ENCODE measurements at places on chromosomes 2 and 18. TPM values are rescaled to one million over a fixed set of nuclear protein-coding genes. Genes with fewer than 3 reads are reported as not detected.

SEMA4F gene
- polyA plus RNA-seq, result 10.3 TPM

KCNS3 gene
- polyA plus RNA-seq, result not detected

TDRD15 gene
- 0.12 TPM for polyA plus RNA-seq

TCF23 gene
- 1.4 TPM for polyA plus RNA-seq

RNF152 gene
- 0.08 TPM for polyA plus RNA-seq

FOXI3 gene
- not detected for polyA plus RNA-seq

CYTIP gene
- polyA plus RNA-seq, result not detected

RNMT gene
- polyA plus RNA-seq, result 22.9 TPM

NGEF gene
- 36.9 TPM for polyA plus RNA-seq

CRYGC gene
- 0.20 TPM for polyA plus RNA-seq

ICA1L gene
- 1.5 TPM for polyA plus RNA-seq

ERMN gene
- polyA plus RNA-seq, result not detected

ALK gene
- polyA plus RNA-seq, result not detected

ELOA2 gene
- polyA plus RNA-seq, result not detected

UGT1A8 gene
- not detected for polyA plus RNA-seq

Data from HepG2 (cell line).